ENCODE measurements at places on chromosomes 7 and 10.

DNA sequence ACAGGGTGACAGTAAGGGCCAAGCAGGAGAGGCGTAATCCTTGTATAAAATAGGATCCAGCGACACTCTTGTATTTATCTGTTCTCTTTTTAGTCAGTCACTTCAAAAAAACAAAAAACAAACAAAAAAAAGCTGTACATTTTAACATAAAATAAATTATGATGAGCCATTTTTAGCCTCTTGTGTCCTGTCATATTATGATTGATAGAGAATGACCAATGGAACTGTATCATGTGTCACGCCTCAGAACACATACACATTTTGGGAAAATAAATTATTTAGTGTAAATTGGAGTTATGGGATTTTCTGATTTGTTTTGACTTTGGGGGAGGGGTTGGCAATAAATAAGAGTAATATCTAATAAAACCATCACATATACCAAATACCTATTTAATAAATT lies 79.3 kb upstream of the SAMD8 start:
- no peak for DNase-seq

DNA sequence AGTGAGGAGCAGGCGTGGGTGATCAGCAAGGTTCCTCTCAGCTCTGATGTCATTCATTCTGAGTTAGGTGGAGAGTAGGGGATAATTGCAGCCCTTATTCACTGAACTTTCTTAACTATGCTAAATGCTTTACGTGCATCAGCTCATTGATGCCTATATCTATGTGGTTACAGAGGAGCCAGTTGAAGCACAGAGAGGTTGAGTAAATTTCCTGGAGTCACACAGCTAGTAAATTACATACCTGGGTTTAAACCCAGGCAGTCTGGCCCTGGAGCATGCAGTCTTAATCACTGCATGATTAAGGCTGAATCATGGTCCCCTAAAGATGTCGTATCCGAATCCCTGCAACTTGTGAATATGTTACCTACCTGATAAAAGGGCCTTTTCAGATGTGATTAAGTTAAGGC lies 99.6 kb downstream of the GRK5 start:
- DNase-seq: no peak

DNA sequence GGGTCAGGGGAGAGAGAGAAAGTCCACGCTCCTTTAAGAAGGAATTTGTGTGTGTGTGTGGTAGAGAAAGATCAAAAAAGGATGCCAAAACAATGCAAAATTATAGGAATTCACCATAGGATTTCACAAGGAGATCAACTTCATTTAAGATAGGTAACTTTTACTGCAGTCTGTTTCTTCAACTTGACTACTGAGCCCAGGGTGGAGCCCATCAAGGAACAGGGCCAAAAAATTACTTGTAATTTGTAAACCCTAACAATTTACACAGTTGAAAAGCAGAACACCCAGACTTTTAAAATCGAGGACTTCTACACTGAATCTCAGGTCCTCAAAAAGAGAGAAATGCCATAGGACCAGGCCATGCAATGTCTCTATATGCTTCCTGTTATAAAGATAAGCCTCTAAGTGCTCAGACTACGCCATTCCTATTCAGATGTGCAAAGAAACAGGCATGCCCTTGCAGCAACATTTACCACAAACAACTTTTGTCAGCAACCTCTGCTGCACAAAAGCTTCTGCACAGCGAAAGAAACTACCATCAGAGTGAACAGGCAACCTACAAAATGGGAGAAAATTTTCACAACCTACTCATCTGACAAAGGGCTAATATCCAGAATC lies 10.6 kb upstream of the GIMAP4 start:
- no peak for DNase-seq

DNA sequence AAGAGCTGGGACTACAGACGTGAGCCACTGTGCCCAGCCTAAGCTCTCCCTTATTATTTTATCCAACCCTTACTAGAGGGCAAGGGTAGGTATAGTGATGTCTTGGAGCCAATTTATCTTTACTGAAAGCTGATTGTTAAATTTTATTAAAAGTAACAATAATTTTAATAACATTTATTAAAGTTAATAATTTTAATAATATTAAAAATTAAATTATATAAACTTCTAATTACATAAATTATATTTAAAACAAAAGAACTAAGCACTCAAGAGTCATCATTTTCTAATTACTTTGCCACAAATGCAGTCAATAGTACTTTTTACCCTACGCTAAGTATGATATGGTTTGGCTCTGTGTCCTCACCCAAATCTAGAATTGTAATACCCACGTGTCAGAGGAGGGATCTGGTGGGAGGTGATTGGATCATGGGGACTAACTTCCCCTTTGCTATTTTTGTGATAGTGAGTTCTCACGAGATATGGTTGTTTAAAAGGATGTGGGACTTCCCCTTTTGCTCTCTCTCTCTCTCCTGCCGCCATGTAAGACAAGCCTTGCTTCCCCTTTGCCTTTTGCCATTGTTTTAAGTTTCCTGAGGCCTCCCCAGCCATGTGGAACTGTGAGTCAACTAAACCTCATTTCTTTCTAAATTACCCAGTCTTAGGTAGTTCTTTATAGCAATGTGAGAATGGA lies 58.4 kb upstream of the ETV1 start:
- no peak for DNase-seq

DNA sequence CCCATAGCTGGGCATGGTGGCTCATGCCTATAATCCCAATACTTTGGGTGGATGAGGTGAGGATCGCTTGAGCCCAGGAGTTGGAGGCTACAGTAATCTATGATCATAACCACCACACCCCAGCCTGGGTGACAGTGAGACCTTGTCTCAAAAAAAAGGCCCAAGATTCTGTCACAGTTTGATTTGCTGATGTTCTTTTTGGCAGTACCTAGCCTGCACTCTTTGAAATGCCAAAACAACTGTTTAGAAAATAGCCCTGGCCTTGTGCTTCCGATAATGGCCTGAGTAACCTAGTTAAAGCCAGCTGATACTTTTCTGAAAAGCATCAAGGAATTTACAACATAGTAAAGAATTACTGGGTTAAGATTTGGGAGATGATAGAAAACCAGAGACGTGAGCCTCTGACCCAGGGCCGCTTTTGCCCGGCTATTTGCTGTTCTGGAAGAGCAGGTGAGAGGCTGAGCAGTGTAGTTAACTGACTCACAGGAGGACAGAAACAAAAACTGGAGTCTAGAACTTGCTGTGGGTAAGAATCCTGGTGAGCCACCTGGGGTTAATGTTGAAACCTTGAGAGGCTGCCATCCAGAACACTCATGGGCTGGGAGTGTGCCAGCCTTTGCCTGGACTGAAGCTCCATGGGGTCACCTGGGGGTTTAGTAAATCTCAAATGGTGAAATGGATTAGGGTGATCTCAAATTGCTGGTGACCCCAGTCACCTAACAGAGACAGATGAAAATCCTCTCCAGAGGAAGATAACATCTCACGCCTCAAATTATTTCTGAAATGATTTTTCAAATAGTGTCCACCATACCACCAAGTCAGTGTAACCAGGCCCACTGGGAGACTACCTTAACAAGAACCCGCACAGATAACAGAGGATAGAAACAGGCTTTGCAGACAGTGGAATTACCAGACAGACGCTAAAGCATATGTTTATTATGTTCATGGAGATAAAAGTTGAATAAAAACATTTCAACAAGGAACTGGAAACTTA lies 51.8 kb downstream of the GALNT11 start:
- no peak for DNase-seq

DNA sequence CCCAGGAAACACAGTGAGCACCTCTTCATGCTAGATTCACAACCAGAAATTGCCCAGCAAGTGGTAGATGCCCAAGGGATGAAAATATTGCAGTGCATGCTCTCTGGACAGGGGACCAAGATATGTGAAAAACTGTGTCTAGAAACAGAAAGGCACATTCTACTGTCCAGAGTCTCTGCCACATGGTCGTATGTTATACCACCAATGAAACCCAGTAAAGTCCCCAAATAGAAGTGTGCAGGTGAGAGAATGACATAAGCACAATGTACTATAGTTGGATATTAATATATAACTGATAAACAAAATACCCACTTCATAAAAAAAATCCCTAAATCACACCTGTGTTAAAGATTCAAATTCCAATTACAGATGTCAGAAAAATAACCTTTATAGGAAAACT lies 43.8 kb downstream of the RASGEF1A start:
- DNase-seq: no peak

GRCh38 chr7:26562841-26563240 lies 271.2 kb downstream of the SNX10 start:
- DNase-seq: no peak

- no peak for DNase-seq
Measured at GRCh38 chr10:46230615-46231014, 56.2 kb upstream of the ANTXRL start.

- DNase-seq: no peak
Measured at GRCh38 chr7:109449760-109450159, 880.1 kb downstream of the DNAJB9 start.

GRCh38 chr10:74292871-74293427 lies 141.9 kb downstream of the ADK start:
- DNase-seq: no peak

GRCh38 chr7:42159130-42159529 lies 77.9 kb downstream of the GLI3 start:
- no peak for DNase-seq

Data from amniotic stem cell (primary cell).